Stimulated activated CD4-positive, alpha-beta T cell treated with anti-CD3 and anti-CD28 coated beads, TNF-alpha, amount 100 ng/mL, for 48 hours (primary cell): ENCODE measurements at places on chromosomes 4 and X.

GRCh38 chr4:6087669-6088341 is 69.6 kb upstream of the C4orf50 start:
- no peak for DNase-seq

DNA sequence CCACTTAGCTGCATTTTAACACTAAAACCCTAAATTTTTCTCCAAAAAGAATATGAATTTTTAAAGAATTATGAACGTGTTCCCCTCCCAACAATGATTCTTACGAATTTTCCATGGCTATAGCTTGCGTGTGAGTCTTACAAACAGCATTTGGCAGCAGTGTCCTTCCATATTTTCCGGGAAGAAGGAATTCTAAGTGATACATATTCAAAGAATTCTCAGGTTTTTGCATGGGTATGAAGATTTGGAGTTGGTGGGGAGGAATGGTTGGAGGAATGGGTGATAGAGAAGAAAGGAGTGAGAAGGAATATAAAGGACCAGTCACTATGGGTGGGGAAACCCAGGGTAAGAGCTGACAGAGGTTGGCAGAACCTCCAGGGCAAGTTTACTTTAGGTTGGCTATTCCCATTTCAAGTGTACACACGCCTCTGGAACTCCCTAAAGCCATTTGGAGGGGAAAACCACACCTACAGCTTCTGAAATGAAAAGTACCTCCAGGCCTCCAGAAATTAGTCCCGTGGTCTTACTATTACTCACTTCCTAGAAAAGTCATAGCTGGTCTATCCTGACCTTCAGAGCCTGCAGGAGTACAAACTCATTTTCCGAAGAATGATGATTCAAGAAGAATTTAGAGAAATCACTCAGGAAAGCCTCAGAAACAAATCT is 420.8 kb upstream of the DIPK2B start:
- DNase-seq, result no peak

DNA sequence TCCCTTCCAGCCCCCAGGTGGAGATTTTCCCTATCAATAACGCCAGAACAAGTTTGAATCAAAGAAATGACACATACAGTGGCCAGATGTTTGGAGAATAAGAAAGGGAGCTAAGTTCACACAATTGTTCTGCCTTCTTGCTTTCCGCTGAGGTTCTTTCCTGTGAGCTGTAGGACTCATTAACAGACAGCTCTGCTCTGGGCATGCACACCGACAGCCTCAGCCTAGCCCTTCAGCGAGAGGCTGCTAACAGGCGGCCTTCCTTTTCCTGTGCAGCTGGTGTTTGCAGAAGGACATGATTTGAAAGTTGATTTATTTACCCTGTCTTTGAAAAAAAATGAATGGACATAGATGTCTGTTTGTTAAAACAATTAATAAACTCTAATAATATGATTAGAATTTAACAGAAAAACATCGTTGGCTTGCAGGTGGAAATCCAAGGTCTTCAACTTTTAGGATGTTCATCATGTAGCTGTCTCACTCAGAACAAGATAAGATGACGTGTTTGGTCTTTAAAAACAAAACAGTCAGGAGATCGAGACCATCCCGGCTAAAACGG is 183.3 kb downstream of the KDR start:
- DNase-seq, result no peak

- DNase-seq, result no peak
These were observed 632 bp downstream of the PLP2 start for GRCh38 chrX:49172280-49172780.

DNA sequence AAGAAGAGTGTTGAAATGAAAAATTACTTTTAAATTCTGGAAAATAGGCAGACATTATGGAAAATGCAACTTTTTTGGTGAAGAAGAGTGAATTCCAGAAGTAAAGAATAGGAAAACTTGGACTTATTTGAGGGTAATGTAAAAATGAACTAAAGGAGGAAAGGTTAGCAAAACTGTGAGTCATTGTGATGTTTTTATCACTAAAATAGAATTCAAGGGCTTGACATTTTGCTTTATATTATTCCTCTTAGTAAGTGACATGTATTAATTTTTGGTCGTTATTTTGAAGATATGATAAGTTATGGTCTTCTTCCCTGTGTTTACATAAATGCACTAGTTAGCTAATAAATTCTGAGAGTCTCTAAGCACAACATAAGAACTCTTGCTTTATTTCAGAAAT is 390.9 kb downstream of the FAT4 start:
- DNase-seq, result no peak

GRCh38 chrX:84187533-84188319 is at the start of gene RPS6KA6:
Gene RPS6KA6, minus strand, starts transcription at chrX:84188199. Its CDS starts 300 bp downstream, at chrX:84187899.
- no peak for DNase-seq

DNA sequence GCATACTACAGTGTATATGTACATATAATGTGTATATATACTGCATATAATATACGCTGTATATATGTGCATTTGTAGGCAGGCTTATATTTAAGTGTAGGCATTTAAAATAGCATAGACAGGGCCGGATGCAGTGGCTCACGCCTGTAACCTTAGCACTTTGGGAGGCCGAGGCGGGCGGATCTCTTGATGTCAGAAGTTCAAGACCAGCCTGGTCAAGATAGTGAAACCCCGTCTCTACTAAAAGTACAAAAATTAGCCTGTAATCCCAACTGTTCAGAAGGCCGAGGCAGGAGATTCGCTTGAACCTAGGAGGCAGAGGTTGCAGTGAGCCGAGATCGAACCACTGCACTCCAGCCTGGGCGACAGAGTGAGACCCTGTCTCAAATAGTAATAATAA is 78.4 kb downstream of the JAKMIP1 start:
- DNase-seq, result no peak

- no peak for DNase-seq
These were observed 61.8 kb upstream of the SFRP2 start for GRCh38 chr4:153850533-153851280.

- DNase-seq, result no peak
These were observed 63.0 kb upstream of the ZXDB start for GRCh38 chrX:57528670-57529255.

DNA sequence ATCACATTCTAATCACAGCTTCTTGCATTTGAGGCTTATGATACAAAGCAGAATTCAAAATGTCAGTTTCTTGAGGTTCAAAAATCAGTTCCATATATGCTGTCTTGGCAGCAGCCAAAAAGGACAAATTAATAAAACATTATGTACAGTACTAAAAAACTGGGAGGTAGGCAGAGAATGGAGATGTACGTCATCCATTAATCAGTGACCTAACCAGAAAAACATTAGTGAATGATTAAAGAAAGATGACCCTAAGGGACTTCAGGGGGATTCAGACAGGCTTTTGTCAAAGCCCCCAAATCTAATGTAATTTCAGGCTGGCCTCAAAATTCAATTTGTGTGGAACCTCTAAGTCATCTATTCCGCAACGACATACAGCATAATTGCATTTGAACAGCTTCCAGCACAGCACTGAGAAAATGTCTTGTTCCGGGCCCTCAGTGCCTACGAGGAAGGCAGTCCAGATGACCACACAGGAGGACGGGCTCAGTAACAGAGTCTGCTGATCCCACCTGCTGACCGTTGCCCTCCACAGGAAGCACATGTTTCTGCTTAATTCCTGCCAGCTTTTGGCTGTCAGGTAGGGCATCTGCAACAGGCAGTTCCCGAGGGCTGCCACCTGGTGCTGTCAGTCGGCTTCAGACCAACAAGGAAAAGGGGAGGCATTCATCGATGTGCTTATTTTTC is 83.8 kb upstream of the HHIP start:
- no peak for DNase-seq

- no peak for DNase-seq
These were observed 711.2 kb downstream of the ADGRL3 start for GRCh38 chr4:61911313-61911756.

- DNase-seq, result no peak
These were observed 5.2 kb upstream of the TMEM156 start for GRCh38 chr4:39037491-39037825.

GRCh38 chrX:119688911-119689321 is 4.1 kb downstream of the SEPTIN6 start:
- DNase-seq, result no peak

- DNase-seq, result peak; percentile 15
These were observed 490 bp downstream of the RWDD4 start for GRCh38 chr4:183658362-183659028.

DNA sequence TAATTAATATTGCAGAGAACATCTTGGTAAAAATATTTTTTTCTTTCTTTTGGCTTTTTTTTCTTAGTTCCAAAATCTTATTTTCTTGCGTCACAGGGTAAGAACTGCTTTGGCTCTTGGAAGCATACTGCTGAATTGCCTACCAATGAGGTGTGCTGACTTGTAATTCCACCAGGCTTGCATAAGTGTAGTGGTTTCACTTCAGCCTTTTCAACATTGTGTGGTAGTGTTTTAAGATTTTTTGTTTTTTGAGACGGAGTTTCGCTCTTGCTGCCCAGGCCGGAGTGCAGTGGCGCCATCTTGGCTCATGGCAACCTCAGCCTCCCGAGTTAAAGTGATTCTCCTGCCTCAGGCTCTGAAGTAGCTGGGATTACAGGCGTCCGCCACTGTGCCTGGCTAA is 42.4 kb downstream of the N4BP2 start:
- DNase-seq, result no peak

DNA sequence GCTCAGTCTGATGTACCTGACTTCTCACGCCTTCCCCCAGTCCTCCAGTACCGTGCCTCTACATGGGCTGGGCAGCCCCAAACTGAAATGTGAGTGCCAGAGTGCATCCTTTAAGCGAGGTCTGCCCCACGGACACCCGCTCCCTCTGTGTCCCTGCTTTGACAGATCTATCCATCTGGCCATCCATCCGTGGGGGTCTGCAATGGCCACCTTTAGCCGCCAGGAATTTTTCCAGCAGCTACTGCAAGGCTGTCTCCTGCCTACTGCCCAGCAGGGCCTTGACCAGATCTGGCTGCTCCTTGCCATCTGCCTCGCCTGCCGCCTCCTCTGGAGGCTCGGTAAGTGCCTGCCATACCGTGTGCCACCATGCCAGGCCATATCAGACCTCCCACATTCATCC is 827 bp downstream of the PORCN start:
- DNase-seq, result no peak

GRCh38 chr4:154692304-154692818 is 51.4 kb upstream of the LRAT start:
- DNase-seq, result no peak

GRCh38 chrX:15911734-15912550 is 57.3 kb upstream of the AP1S2 start:
- no peak for DNase-seq

- DNase-seq, result no peak
These were observed 20.6 kb downstream of the ZBTB33 start for GRCh38 chrX:120271218-120271617.

GRCh38 chrX:109352066-109352588 is 129.8 kb downstream of the GUCY2F start:
- no peak for DNase-seq

- DNase-seq, result no peak
These were observed 5.5 kb upstream of the KLHL8 start for GRCh38 chr4:87225936-87226335.

GRCh38 chrX:95290455-95290854 is 1394.2 kb upstream of the DIAPH2 start:
- no peak for DNase-seq

GRCh38 chrX:32533848-32534247 is 677.5 kb downstream of the DMD start:
- DNase-seq, result no peak

DNA sequence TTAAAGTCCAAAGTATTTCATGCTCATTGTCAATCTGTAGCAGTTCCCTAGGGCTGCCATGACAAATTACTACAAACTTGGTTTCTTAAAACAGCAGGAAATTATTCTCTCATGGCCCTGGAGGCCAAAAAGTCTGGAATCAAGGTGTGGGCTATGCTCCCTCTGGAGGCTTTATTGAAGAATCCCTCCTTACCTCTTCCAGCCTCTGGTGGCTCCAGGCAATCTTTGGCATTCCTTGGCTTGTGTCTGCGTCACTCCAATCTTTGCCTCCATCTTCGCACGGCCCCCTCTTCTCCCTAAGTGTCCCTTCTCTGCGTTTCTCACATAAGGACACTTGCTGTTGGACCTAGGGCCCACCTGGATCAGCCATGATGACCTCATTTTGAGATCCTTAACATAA is 170.4 kb downstream of the SMIM20 start:
- DNase-seq, result no peak

- DNase-seq, result no peak
These were observed 310.3 kb upstream of the PRPS2 start for GRCh38 chrX:12480956-12481355.

DNA sequence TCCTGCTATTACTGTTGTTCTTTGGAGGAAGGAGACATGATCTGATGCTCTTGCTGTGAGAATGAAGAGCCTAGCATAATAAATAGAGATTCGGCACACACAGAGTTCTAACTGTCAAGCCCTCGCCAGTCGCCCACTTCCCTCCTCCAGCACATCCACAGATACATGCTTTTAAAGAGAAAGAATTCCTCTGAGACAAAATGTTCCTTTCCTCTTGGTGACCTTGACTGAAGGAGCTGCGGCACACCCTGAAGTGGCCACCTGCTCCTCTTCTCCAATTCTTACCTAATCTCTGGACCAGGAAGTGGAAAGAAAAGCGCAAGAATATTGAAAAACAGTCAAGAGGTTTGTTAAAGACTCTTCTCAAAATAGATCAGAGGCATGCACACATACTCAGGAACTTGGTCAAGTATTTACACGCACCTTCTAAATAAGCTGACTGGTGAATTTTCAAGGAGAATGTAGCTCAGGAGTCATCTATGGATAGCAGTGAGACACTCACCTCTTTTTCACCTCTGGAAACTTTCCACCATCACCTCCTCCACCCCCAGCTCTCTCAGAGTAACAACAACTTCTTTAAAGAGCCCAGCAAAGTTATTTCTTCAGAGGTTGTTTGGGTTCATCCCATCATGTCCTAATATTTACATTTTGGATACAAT is 95.4 kb downstream of the PARM1 start:
- no peak for DNase-seq

DNA sequence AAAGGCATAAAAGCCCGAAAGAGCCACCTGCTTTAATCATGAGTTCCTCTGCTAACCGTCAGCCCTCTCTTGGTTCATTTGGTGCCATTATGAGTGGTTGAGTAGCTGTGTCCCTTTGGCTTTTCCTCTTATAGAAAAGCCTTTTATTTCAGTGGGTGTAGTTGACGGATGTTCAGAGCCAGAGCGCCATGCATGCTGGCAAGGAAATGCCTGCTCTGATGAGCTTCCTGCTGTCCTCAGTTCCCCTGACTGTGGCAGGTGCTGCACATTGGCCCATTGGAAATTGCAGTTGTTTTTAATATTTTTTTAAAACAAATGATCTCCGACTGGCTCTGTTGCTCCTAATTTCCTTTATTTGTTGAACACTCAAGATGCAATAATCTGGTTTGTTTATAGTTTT is 77.3 kb upstream of the LIMCH1 start:
- DNase-seq, result no peak
